ENCODE measurements at places on chromosomes 4 and X.

- no peak for DNase-seq
Measured at GRCh38 chrX:70470850-70471289, 26.2 kb downstream of the DLG3 start.

GRCh38 chr4:28482580-28483270 is 1622.1 kb downstream of the STIM2 start:
- DNase-seq, result no peak

- no peak for DNase-seq
Measured at GRCh38 chr4:159677521-159677920, 574.6 kb downstream of the RAPGEF2 start.

GRCh38 chrX:121671649-121672048 is 624.2 kb downstream of the GLUD2 start:
- no peak for DNase-seq

- DNase-seq, result no peak
Measured at GRCh38 chr4:149062997-149063396, 620.8 kb upstream of the NR3C2 start.

DNA sequence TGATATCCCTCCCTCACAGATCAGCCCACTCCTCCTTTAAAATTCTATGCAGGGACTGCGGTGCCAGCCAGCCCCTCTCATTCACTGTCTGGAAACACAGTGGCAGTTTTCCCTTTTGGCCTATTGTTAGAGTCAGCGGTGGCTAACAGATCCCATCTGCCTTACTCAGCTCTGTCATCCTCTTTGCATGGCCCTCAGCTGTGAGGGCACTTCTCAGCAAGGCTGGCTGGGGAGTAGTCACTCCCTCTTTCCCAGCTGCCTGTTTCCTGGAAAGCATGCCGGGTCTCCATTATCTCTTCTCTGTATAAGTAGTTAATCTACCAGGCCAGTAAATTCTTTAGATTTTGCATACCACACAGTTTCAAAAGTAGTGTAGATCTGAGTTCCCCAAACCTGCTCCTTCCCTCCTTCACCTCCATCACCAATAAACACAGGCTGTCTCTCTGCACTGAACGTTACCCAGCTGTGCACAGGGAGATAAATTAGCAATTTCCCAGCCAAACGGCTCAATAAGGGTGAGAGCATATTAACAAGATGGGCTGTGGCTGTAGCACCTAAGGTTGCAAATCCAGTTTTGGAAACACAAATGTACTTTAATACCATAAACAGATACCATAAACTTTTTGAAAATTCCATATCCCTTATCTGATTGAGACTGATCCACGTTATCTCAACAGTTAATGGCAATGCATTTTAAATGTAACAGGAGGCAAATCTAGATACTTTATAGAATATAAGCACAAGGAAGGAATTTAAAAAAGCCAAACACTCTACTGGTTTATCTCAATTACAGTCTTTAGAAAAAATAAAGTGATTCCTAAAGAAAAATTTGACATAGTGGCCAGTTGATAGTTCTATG is 229.3 kb downstream of the ANKRD50 start:
- DNase-seq, result no peak

GRCh38 chr4:138826322-138826721 is 189.3 kb upstream of the NOCT start:
- DNase-seq, result no peak

- peak; percentile 4 for DNase-seq
Measured at GRCh38 chr4:163048447-163048846, 118.2 kb downstream of the NAF1 start.

DNA sequence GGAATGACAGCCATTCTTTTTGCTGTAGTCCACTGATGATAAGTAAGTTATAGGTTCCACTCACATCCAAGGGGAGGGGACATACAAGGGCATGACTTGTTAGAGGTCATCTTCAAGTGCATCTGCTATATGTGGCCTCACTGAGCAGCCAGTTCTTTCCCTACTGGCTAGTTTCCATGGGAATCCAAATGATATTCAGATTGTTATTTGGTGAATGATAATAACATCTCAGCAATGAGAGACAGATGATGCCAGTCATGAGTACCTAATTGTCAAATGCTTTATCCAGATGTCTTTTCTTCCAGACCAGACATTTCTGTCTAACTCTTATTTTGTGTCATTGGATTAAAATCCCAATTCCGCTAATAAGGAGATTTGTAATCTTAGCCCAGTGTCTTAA is 460.4 kb upstream of the BOD1L1 start:
- DNase-seq, result no peak

DNA sequence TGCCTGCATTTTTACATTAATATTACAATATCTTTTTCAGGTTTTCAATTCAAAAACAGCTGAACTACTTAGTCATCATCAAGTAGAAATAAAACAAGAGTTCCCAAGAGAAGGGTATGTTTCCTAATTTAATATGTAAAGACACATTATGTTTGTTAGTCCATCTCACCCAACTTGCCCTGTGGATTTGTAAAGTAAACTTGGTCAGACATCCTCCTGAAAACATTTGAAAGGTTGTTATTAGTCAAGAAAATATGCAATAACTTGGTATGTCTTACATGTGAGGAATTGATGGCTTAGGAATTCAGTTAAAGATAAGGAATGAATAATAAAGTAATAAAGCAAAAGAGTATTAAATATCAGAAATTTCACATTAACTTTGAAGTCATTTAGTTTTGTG is 12.2 kb downstream of the GK start:
- no peak for DNase-seq

GRCh38 chr4:153154007-153154975 is 50.0 kb upstream of the TRIM2 start:
- DNase-seq, result peak; percentile 30

DNA sequence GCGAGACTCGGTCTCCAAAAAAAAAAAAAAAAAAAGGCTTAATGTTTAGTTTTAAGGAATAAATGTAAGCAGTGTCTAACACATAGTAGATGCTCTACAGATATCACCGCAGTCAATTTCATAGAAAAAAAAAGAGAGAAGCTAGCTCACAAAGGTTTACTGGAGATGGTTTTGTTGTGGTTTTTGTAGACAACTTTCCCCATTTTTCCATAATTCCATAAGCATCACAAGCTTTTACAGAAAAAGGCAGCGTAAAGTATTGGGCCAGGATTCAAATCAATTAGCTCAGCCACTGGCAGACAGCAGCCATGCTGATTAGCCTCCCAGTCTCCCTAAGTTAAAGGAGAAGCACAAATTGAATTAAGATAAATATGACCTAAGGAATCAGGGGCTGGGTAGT is 1.5 kb downstream of the GRSF1 start:
- DNase-seq, result no peak

GRCh38 chr4:85218756-85219155 is 252.3 kb upstream of the WDFY3 start:
- no peak for DNase-seq

DNA sequence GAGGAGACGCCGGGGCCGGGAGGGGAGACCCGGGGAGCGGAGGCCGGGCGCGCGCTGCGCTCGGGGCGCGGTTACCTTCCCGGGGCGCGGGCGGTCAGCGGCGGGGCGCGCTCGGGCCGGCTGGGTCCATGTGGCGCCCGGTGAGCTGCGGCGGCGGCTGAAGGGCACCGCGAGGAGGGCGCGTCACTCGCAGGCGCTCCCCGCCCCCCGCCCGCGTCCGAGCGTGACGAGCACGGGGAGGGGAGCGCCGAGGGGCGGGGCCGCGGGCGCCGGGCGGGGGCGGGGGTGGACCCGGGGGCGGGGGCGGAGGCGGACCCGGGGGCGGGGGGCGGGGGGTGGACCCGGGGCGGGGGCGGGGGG is at the start of gene CPLX1:
Gene CPLX1 (minus strand): TSS at position 159 of the 360 bp plus-strand sequence. CDS start 1,607 bp downstream, outside the sequence.
- DNase-seq, result no peak

GRCh38 chr4:3611778-3612177 is 79.6 kb upstream of the LRPAP1 start:
- DNase-seq, result no peak

DNA sequence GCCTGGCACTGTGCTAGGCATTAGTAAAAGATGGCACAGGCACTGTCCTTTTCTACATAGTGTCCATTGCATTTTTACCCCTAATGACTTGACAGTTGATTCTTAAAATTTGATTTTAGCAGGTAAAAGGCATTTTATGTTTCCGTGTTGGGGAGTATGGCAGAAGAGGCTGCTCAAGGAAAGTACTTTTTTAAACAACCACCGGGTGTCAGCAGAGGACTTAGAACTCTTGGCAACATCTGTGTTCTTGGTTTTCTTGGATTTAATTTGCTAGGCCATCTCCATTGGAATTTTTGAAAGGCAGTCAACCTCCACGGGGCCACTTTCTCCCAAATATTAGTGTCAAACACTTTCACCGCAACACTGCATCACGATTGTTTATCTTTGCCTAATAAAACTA is 102.9 kb downstream of the TSPAN7 start:
- DNase-seq, result peak; percentile 18
